Adrenal gland (tissue), 19 donors: ENCODE measurements at places on chromosomes 4 and X. TPM values are rescaled to one million over a fixed set of nuclear protein-coding genes. Genes with fewer than 3 reads are reported as not detected.

The CSAG2 gene
- total RNA-seq: not detected

The FGB gene
- 0.81 TPM for total RNA-seq

The FAM9B gene
- not detected for total RNA-seq

The SPARCL1 gene
- total RNA-seq: 168 TPM

The ZFP92 gene
- 3.9 TPM for total RNA-seq

The USP17L15 gene
- not detected for total RNA-seq

The FRG2 gene
- total RNA-seq: not detected

The VEGFD gene
- total RNA-seq: 23.4 TPM

The CBLL2 gene
- total RNA-seq: not detected

The CPZ gene
- 1.8 TPM for total RNA-seq

The SSX1 gene
- not detected for total RNA-seq

The XIAP gene
- 63.7 TPM for total RNA-seq

The TRAM1L1 gene
- total RNA-seq: 3.5 TPM

The FBXL5 gene
- total RNA-seq: 125 TPM

The MECP2 gene
- total RNA-seq: 60.2 TPM

The UGT2B28 gene
- not detected for total RNA-seq

The UGT2A3 gene
- total RNA-seq: not detected

The MAGEC2 gene
- not detected for total RNA-seq

The RBMXL3 gene
- total RNA-seq: not detected

The PABPC1L2B gene
- not detected for total RNA-seq

The TBX22 gene
- not detected for total RNA-seq

The CLDN22 gene
- not detected for total RNA-seq

The MAGT1 gene
- 22.9 TPM for total RNA-seq

The TLR6 gene
- total RNA-seq: 4.7 TPM

The CXCL3 gene
- 1.5 TPM for total RNA-seq

The FGF16 gene
- 0.18 TPM for total RNA-seq

The CFI gene
- total RNA-seq: 79.9 TPM

The SPIN4 gene
- total RNA-seq: 3.1 TPM

The HS3ST1 gene
- 0.72 TPM for total RNA-seq

The SYNPO2 gene
- 31.4 TPM for total RNA-seq

The OTC gene
- not detected for total RNA-seq

The HMX1 gene
- not detected for total RNA-seq

The PGRMC1 gene
- total RNA-seq: 165 TPM

The IL2 gene
- total RNA-seq: not detected

The TEC gene
- 4.7 TPM for total RNA-seq

The CCNA2 gene
- total RNA-seq: 2.3 TPM

The WFS1 gene
- total RNA-seq: 39.0 TPM

The CD38 gene
- total RNA-seq: 14.0 TPM

The AADAT gene
- 1.3 TPM for total RNA-seq

The HSPA4L gene
- total RNA-seq: 22.7 TPM

The PFKFB1 gene
- not detected for total RNA-seq

The ITGB1BP2 gene
- 0.83 TPM for total RNA-seq

The ARHGEF6 gene
- 27.6 TPM for total RNA-seq

The CLGN gene
- 0.55 TPM for total RNA-seq

The MAGED2 gene
- 539 TPM for total RNA-seq

The SSX4 gene
- total RNA-seq: not detected

The ZNF157 gene
- not detected for total RNA-seq

The NPY1R gene
- 20.1 TPM for total RNA-seq

The TMEM271 gene
- total RNA-seq: not detected

The TMEM31 gene
- not detected for total RNA-seq

The RPS6KA6 gene
- total RNA-seq: 3.9 TPM
